ENCODE measurements at places on chromosomes 3 and 15.

GRCh38 chr15:64691896-64692565, 83.4 kb downstream of the RBPMS2 start:
- DNase-seq = no peak

GRCh38 chr3:13717222-13717895, 162.5 kb downstream of the WNT7A start:
- DNase-seq = no peak

- DNase-seq = no peak
These were observed 53.6 kb upstream of the ATP13A3 start for GRCh38 chr3:194540274-194540905.

DNA sequence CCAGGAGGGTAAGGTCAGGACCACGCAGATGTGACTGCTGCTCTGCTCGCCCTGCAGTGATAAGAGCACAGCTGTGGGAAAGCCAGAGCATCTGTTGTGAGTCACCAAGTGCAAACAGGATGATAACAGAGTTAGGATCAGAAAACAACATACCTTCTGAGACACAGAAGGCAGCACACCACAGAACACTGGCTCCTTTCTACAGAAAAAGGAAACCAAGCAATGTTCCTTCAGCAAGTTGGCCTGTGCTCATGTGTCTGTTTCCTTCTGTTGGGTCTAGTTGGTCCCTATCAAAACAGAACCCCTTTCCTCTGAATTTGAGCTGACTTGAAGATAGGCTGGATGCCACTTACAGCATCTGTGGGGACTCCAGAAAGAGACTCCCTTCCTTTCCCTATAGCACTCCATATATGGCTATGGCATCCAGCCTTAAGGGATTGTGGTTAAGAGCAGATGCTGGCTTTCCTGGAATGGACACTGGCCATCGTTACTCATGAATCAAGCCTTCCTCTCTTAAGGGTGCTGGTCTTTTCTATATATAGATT, 440.7 kb upstream of the THBS1 start:
- DNase-seq = peak; percentile 52

- DNase-seq = no peak
These were observed 13.9 kb downstream of the ISLR2 start for GRCh38 chr15:74144153-74144775.

- DNase-seq = peak; percentile 35
These were observed 353.9 kb upstream of the KCNMB2 start for GRCh38 chr3:178182337-178182779.

DNA sequence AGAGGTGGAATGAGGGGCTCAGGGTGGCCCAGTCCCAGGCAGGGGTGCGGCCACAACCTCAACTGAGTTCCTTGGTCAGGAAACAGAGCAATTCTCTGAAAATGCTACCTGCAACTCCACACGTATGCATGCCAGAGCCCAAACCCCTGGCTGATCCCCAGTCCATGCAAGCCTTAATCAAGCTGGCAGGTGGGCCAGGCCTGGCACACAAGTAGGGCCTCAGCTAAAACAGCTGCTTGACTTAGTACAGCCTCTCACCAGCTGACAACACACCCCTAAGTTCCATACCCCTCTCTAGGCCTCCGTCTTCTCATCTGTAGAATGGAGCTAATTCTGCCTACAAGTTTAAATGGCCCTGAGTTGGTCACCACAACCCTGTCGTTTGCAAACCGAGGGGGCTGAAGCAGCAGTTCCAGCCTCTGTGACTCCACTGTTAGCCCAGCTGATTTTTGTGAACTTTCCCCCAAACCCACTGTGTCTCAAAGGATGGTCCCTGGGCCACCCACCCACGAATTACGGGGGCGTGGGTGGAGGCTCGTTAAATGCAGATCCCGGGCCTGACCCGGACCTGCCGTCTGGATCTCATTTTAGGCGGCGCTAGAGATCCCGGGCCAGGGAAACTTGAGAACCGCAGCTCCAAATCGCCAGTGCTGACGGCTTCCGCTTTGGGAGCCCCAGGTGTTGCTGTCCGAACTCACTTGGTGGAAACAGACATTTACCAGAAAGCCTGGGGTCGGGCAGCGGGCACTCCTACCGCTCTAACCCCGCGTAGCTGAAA, 927 bp downstream of the CHDH start:
- peak; percentile 83 for DNase-seq

DNA sequence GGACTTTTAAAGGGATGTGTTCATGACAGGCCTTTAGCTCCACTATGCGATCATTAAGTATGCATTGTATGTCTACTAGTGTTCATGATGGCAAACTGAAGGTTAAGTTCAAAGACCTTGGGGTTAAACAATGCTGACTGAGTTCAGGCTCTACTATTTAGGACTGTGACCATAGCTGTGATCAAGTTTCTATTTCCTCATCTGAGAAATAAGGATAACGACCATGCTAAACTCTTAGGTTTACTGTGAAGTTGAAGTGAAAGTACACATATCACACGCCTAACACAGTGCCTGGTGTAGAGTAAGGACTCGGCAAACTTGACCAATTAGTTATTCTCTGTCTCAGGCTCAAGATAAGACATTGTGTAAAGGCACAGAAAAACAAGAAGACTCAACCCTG, 243.2 kb downstream of the MBNL1 start:
- DNase-seq = no peak

DNA sequence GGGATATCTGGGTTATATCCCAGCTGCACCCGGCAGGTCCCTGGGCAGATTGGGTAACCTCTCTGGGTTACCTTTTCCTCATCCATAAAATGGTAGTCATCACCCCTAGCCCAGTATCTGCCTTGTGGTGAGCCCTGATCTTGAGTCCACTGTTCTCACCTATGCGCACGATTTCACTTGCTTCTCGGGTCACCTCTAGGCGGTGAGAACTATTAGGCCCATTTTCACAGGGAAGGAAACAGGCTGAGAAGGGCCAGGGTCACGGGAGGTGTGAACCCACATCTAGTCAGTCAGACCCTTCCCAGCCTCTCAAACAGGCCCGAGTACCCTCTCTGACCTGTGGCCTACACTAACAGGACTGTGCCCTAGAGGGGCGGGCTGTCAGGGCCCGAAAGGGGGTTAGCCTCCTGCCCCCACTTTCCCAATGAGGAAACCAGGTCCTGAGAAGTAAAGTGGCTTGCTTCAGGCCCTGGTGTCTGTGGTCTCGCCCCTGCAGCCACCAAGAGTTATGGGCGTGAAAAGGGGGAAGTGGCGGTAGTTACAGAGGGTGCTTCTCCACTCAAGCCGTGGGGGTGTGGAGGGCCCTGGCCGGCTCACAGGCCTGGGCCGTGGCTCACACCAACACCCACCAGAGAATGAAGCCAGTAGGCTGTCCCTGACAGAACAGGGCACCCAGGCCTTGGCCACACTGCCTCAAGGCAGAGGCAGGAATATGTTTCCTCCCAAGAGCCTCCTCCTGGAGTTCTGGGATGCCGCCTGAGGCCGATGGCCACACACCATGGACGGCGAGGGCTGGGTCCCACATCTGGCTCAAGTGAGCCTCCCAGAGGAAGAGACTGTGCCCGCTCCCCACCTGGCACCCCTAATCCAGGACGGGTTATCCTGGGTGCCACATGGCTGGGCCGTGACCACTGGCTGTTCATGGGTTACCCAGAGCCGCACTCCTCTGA, 19.5 kb downstream of the PSTPIP1 start:
- DNase-seq = no peak

GRCh38 chr3:31966978-31967591, 14.0 kb downstream of the OSBPL10 start:
- DNase-seq = no peak

DNA sequence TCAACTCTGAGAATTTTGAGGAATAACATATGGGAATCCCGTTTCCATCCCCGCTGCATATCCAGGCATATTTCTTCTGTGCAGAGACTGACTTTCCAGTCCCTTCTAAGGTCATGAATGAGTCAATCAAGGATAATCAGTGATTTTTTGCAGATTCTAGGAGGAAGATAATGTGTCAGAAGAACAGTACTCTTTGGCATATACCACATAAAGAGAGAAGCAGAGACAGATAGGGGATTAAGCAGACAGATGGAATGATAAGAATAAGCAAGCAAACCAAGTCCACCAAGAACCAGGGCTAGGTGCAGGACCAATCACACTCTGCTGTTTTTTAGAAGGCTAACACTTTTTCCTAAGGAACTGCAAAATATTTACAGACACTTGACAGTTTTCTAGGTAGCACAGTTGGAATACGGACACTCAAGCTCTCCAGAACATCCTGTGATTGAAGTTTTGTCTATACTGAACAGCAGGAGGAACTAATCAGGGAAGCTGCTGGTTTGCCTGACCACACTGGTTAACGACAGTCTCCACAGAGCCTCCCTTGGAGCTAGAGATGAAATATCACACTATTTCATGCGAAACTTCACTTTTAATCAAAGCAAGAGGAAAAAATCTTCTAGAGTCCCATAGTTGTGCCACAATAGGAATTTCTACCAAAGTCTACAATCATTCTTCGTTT, 450.0 kb upstream of the KCNMB2 start:
- DNase-seq = no peak
